ENCODE measurements at places on chromosomes 5 and 9.

GRCh38 chr9:14661421-14662059 is 31.7 kb downstream of the ZDHHC21 start:
- peak; percentile 13 for DNase-seq

DNA sequence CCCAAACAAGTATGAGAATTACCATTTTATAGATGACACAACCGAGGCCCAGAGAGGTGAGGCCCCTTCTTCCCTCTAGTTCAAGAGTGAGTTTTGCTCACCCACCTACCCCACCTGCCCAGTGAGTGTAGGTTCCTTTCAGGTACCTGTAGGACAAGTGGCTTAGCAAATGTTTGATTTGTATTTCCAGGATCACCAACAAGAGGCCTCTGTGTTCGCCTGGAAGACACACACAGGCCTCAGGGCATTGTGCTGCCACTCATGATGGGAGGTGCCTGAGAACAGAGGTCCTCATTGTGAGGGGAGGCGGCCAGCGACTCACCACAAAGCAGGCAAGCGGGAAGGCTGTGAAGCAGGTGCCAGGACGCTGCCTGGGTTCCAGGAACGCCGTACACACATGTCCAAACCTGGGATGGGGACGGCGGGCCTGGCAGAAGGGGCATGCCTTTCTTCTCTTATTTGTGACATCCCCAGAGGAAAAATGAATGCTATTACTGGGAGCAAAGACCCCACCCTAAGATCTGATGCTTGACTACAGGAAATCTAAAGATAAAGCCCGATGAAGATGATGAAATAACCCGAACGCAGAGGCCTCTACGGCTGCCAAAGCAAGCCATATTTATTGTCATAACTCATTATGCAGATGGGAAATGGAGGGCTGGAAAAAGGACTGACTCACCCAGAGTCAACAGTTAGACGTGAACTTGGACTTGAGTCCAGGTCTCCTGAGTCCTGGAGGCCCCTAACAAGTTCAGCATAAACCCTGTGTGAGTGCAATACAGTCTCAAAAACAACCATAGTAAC is 60.2 kb upstream of the SLC25A51 start:
- DNase-seq = peak; percentile 79

DNA sequence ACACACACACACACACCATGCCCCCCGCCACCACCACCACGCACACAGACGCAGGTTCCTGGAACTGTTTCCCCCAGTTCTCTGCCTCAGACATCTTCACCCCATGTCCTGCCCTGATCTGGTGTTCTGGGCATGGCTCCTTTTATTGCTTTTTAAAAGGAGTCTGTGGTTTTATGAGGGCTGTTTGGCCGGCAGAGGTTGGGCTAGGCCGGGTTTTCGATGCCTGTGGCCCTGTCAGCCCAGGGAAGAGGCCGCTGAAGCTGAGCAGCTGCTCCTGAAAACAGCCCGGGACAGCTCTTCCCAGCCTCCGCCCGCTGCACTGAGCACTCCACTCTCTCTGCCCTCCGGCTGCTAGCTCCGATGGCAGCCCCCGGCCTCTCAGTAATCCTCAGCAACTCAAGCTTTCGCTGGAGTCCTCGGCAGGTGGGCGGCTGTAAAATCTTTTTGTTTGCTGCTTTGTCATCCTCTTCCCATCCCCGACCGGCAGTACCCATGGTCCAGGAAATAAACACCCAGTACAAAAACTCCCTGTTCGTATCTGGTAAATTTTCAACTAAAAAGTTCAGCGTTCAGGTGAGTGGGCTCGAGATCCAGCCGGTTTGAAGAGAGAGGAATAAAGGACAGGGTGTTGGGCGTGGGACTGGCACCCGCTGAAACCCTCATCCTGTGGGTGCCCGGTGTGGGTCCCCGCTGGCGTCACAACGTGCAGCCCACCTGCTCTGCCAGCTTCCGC is 103.0 kb upstream of the ERCC6L2 start:
- DNase-seq = no peak

- peak; percentile 24 for DNase-seq
These were observed 153.6 kb downstream of the TRIO start for GRCh38 chr5:14296533-14297331.

DNA sequence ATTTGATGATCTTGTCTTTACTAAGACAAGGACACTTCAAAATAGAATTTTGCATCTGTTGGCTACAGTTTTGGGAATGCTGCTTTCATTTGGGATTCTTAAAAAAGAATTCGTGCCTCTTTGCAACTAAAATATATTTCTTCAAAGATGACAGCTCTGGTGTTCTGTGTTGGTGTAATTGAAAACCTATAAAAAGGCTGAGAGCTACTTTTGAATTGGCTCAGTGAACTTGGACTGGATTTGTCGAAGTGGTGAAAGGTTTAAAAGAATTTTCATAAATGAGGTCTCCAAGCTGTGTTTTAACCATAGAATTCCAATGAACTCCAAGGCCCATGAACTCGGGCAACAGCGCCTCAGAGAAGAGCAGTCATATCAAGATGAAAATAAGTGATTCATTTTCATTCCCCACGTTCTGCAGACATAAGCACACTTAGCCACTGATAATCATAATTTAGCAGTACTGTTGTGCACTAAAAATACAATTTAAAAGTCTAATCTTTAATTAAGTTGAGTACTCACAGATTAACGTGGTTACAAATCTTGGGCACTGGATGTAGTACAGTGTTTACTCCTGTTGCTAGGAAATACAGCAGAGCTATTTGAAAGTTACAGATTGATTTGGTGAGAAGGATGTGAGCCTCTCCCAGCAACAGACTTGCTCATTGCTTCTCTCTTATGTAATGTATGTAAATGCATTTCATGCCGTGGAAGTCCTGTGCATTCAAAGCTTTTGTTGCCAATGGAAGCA is 10.9 kb downstream of the SNCAIP start:
- DNase-seq = peak; percentile 13

DNA sequence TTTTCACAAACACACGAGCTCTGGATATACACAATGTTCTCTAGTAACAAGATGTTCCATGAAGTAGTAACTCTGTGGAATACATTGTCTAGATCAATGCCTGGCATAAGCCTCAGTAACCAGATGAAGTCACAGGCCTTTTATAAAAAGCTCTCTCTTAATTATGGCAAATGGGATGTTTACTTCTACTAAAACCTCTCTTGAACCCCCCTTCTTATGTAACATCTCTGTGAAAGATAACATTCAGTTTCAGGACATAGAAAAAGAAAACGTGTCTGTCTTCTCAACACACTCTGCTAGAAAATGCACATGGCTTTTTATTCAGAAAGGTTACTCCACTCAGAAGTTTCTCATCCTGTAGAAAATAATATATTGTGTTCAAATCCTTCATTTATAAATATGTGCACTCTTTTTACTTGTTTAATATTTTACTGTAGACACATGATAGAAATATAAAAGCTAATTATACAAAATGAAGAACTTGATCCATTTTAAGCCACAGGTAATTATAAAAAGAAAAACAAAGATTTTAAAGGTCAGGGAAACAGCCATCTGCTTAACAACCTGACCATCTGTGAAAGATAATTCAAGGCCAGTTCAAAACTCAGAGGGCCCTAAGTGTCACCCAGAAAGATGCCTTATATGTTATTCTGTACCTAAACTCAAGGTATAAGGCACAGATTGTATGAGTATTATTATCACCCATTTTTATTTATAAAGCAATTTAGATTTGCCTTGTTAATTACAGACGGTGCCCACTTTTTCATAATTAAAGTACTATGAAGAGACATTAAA is 812.0 kb downstream of the CDH18 start:
- DNase-seq = no peak

DNA sequence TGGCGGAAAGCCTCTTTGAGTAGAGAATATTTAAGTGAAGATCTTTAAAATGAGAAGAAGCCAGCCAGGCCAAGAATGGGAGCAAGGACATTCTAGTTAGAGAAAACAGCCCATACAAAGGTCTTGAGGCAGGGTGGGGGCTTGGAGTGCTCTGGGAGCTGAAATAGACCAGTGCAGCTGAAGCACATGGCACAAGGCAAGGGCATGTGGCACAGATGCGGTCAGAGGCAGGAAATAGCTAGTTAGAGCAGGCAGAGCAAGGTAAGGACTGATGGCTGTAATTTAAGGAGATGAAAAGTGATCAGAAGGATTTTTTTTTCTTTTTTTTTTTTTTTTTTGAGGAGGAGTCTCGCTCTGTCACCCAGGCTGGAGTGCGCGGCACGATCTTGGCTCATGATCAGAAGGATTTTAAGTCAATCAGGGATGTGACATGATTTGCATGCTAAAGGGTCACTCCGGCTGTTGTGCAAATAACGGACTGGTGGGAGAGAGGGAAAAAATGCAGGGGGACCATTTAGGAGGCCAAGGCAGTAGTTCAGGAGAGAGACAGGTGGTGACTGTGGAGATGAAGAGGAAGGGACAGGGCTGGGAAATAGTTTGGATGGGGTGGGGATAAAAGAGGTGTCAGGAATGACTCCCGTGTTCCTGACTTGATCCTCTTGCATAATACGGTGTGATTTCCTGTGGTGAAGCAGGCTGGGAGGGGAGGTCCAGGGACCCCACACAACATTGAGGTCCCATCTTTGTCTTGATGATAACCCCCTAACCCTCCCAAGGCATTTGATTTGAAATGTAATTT is 207.6 kb downstream of the HSPA4 start:
- DNase-seq = no peak

DNA sequence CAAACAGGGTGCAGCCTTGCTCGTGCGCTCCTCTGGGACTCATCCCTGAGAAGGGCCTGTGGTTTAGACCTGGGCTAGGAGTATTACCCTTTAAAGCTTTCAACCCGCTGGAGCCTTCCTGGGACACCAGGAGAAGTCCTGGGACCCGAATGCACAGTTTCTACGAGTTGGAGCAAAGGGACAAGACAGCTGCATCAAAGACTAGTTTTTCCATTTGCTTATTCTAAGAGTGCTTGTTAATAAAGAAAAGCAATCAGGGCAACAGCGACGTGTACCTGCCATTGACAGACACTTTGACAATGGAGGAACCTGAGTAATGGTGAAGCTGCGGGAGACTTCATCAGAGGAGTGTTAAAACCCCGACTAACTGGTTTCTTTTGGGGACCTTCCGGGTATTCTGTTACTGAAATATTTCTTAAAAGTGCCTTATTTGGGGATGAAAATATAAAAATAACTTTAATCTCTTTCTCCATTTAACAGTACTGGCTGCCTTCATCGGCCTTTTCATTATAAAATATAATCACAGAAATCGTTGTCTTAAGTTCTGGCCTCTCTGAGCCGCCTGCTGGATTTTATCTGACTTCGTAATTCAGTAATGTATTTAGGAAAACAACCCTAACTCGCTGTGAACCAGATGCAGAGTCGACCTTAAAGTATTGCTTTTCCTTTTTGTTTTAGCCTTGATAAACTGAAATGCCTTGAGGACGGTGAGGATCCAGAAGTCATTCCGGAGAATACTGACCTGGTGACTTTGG is 732 bp downstream of the SNAPC3 start:
- DNase-seq = no peak

- no peak for DNase-seq
These were observed 23.1 kb downstream of the FREM1 start for GRCh38 chr9:14887149-14887548.

DNA sequence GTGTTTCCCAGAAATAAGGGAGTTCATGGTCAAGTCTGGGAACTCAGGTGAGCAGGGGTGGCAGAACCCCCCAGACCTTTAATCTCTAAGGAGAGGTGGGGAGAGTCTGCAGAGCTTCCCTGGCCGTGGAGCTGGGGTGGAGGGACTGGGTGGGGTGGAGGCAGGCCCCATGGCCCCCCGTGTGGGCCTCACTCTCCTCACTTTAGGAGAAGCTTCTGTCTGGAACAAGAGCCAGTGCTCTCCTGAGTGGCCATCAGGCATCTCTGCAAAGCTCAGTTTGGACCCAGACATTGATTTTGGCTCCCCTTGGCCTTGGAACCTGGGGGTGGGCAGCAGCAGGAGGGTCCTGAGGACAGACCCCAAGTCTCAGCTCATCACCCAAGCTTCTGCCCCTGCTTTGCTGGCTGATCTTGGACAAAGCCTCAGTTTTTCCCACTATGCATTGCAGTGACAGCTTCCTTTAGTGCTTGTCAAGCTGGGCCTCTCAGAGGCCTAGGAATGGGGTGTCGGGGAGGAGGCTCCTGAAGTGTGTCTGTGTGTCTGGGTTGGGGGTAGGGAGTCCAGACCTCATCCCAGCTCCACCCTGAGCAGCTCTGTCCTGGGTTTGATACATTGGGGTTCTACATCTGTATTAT is 3.5 kb upstream of the GBGT1 start:
- no peak for DNase-seq

DNA sequence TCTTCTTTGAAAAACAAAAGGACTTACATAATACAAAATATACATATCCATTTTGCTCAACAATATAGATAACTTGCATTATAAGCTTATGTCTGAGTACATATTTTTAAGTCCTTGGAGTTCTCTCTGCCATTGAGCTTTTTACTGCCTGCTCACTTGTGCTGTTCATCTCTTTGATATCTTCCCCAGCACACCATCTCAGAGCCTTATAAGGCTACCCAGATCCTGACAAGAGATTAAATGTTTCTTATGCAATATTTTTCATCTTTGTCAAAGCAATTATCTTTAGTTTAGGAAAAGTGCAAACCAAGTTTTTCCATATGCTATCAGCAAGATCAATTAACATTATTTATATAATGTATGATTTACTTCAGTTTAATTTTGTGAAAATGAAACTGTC is 60.7 kb upstream of the ITGA1 start:
- DNase-seq = no peak

- DNase-seq = no peak
These were observed 56.5 kb upstream of the RNF38 start for GRCh38 chr9:36456480-36457065.

- no peak for DNase-seq
These were observed 439.9 kb upstream of the CHD1 start for GRCh38 chr5:99368726-99369125.

DNA sequence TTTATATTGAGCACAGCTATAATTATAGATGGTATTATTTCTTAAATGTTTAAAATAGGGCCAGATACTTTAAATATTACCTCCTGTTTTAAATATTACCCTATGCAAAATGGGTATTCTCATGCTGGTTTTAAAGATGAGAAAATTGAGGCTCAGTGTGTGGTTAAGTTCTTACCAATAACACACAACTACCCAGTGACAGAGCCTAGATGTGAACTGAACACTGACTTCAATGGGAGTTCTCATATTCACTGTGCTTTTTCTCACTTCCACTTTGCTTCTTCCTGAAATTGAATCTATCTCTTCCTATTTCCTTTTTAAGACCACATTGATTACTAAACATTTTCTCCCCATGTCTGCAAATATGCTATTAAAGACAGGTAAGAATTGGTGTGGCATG is 135.8 kb upstream of the TUSC1 start:
- no peak for DNase-seq

GRCh38 chr5:170813231-170813630 is 29.7 kb downstream of the GABRP start:
- no peak for DNase-seq

GRCh38 chr5:138528208-138528607 is 14.8 kb downstream of the ETF1 start:
- no peak for DNase-seq

DNA sequence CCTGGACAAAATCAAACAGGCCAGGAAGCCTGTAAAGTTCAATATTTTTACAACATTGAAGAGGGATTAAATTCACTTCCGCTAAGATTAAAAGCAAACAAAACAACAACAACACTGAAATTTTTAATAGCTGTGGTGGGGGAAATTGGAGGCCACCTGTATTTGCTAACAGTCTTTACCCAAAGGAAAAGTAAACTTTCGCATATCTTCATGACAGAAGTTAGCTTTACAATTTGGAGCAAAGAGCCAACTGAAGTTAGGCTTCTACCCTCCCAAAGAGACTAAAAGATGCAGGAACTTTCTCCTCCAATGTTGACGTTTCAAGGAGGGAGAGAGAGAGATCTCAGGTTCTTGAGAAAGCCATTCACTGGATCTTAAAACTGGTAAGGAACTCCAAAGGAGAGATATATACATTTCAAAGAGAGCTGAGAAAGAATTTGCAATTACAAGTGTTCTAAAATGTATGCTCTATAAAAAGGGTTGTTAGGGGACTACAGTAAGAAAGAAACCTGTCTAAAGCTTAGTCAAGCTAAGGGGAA is 349.2 kb upstream of the CDH9 start:
- DNase-seq = no peak
